ENCODE measurements at places on chromosomes 16 and 17.
A peak's percentile ranks its signal among the peaks of the same experiment; 100 is the strongest.

- H3K4me1 ChIP-seq, result no peaks in the 10 kb centered on the region
- no peak for DNase-seq
- no peak overlapping the region for H3K4me3 ChIP-seq
- no peak overlapping the region for H3K27ac ChIP-seq
Measured at GRCh38 chr16:88316941-88317612, 65.7 kb upstream of the ZNF469 start.

- DNase-seq, result no peak
- no peak within 1 kb of the TSS for H3K27ac ChIP-seq
- H3K36me3 ChIP-seq, result no peaks in the 10 kb centered on the region
- no peak within 1 kb of the TSS for H3K4me3 ChIP-seq
Measured at GRCh38 chr16:3017794-3018506, at the start of gene CLDN6. Gene CLDN6 (minus strand): TSS chr16:3018183. CDS start chr16:3016021, 2,162 bp downstream.

DNA sequence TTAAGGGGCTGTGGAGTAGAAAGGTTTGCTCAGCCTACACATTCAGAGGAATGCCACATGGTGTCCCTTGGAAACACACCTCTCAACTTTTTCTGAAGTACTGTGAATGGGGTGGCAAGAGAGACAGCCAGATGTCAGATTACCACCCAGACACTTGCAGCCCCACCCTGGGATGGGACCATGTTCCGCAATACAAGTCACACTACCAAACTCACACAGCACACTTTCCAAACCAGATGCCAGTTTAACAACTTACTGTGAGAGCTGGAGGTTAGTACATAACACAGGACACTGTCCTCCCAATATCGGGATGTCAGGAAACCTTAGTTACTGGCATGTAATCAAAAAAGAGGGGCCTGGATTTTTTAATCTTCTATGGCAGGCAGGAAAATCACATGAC, 7.9 kb downstream of the USP7 start:
- H3K27ac ChIP-seq, result no peak overlapping the region
- peaks cover 91% of the 10 kb centered on the region for H3K4me1 ChIP-seq
- H3K36me3 ChIP-seq, result peaks cover 3% of the 10 kb centered on the region
- no peak for DNase-seq
- H3K27me3 ChIP-seq, result no peaks in the 10 kb centered on the region
- H3K4me3 ChIP-seq, result no peak overlapping the region

GRCh38 chr16:89485701-89486246, 4.6 kb downstream of the ANKRD11 start:
- H3K27ac ChIP-seq, result peak overlapping the region; percentile 82
- H3K4me3 ChIP-seq, result peak overlapping the region; percentile 74
- peaks cover 49% of the 10 kb centered on the region for H3K36me3 ChIP-seq
- no peak for DNase-seq
- H3K27me3 ChIP-seq, result no peaks in the 10 kb centered on the region

DNA sequence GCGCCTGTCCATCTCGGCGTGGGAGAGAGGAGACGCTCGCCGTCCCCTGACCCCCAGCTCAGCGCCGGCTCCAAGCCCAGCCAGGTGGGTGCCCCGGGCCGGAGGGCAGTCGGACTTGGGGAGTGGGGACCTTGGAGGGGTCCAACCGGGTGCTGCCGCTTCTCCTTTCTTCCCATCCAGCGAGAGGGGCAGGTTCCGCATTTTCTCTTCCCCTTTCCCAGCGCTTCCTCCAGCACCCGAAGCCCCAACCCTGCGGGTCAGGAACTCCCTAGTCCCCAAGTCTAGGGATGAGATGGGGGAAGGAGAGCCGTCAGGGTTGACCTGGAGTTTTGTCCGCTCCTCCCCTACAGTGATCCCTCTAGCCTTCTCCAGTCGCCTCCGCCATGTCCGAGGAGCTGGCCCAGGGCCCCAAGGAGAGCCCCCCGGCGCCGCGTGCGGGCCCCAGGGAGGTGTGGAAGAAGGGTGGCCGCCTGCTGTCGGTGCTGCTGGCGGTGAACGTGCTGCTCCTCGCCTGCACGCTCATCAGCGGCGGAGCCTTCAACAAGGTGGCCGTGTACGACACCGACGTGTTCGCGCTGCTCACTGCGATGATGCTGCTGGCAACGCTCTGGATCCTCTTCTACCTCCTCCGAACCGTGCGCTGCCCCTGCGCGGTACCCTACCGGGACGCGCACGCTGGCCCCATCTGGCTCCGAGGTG, at the start of gene OTOP2:
Gene OTOP2, plus strand, starts transcription at position 24 of the 699 bp plus-strand sequence. Its CDS starts 360 bp downstream, at position 384.
- H3K27me3 ChIP-seq, result peaks cover 56% of the 10 kb centered on the region
- H3K27ac ChIP-seq, result no peak within 1 kb of the TSS
- no peak for DNase-seq
- peaks cover 21% of the 10 kb centered on the region for H3K4me1 ChIP-seq
- H3K36me3 ChIP-seq, result no peaks in the 10 kb centered on the region

DNA sequence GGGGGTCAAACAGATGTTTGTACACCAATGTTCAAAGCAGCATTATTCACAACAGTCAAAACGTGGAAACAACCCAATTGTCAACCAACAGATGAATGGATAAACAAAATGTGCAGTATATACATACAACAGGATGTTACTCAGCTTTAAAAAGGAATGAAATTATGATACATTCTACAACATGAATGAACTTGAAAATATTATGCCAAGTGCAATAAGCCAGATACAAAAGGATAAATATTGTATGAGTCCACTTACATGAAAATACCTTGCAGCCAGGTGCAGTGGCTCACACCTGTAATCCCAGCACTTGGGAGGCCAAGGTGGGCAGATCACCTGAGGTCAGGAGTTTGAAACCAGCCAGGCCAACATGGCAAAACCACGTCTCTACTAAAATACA, 39.9 kb downstream of the UBE2G1 start:
- no peak overlapping the region for H3K27ac ChIP-seq
- no peak overlapping the region for H3K4me3 ChIP-seq
- peaks cover 31% of the 10 kb centered on the region for H3K36me3 ChIP-seq
- H3K27me3 ChIP-seq, result no peaks in the 10 kb centered on the region
- no peak for DNase-seq
- peaks cover 61% of the 10 kb centered on the region for H3K4me1 ChIP-seq

DNA sequence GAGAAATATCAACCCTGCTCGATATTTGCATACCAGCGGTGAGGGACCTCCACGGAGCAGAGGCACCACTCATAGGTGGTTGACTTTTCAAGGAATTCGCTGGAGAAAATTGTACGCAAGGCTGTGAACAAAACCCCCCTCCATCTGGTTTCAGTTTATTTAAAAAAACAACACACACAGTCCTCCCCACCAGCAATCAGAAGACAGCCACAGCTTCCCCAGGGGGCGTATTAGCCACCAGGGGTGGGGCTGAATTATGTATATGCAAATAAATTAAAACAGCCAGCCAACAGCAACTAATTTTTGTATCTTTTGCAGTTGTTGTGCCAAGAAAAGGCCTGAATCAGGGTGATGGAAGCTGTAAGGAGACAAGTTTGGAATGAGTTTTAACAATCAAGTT, 5.9 kb upstream of the HSD11B2 start:
- H3K4me3 ChIP-seq, result no peak overlapping the region
- peaks cover 28% of the 10 kb centered on the region for H3K27me3 ChIP-seq
- no peak overlapping the region for H3K27ac ChIP-seq

DNA sequence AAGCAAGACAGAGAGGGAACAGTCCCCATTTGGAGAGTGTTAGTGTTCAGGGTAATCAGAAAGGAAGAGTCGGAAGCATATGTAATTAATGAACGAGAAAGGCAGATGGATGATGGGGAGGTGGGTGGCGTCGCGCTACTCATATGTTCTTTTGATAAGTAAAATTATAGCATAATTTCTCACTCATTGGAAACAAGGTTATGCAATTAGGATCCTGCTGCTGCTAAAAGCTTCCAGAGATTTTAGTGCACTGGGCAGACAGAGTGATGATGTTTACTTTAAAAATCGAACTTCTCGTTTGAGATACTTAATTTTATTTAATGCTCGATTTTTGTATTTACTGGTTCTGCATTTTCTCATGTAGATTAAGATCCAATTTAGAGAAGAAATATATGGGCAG, 96.2 kb downstream of the PRKCA start:
- no peak overlapping the region for H3K4me3 ChIP-seq
- H3K27me3 ChIP-seq, result peaks cover 5% of the 10 kb centered on the region
- H3K4me1 ChIP-seq, result no peaks in the 10 kb centered on the region
- no peak for DNase-seq

All from activated B cell treated with CpG ODN at 0.5 μM for 24 hours (primary cell).